GM03348 (cell line): ENCODE measurements at places on chromosomes 1 and 21.

DNA sequence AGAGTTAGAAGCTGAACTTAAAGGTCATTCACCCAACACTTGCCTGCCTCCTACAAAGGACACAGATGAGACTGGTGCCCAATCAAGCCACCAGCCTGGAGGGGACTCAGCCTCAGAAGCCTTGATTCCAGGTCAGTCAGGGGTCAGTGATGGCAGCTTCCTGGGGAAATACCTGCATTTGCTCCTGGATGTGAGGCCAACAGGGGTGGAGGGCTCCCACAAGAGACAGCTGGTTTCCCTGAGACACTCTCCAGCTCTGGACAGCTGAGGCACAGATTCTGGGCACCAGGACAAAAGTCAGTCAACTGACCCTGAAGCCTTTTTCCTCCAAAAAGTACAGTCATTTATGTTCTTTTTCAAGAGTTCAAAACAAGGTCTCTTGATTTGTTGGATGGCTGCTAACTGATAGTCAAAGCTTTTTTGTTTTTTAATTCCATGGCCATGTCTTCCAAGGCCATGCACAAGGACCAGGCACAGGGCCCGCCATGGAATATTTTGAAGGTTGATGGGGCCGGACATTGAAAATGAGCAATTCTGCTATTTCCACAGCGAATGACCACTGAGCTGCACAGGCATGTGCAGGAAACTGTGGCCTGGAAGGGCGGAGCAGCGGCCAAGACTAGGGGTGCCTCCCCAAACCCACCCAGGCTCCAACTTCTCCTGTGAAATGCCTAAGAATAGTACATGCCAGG lies 1.8 kb downstream of the C2CD2 start:
- DNase-seq = no peak

DNA sequence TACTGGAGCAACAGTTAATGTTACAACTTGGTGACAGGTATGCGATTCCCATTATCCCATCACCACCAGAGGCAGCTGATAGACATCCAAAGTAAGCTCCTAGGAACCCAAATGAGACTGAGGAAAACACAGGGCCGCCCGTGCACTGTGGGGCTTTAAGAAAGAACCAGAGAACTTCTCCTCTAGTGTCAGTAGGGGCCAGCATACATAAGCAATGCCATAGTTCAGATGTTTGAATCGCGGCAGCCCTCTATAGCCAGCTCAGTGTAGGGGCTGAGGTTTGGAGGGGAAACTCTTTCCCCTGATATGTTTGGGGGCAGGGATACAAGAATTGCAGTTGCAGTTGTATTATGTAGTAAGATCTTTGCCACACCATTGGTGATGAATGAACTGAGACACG lies 593.3 kb upstream of the NCAM2 start:
- no peak for DNase-seq

- peak; percentile 70 for DNase-seq
These were observed 1.4 kb downstream of the APP start for GRCh38 chr21:26169061-26169610.

- no peak for DNase-seq
These were observed 181.4 kb upstream of the TMEM51 start for GRCh38 chr1:14972107-14972506.

GRCh38 chr1:38045401-38046332 lies 926 bp downstream of the POU3F1 start:
- DNase-seq = no peak

DNA sequence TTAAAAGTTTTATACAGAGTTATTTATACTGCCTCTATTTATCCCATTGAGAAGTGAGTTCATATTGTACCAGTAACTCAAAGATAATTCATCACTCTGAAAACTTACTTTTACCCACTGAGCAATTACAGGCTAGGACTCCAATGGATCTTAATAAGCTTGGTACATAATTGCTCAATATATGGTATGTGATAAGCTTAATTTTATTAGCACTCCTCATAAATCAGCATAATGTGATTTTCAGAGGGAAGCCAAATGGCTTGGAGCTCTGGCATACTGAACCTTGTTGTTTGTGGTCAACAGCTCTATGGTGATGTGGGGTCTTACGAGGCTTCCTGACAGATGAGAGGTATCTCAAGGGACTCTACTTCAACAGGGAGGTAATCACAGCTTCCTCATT lies 26.3 kb downstream of the ADAM30 start:
- DNase-seq = no peak

- no peak for DNase-seq
These were observed 114.8 kb downstream of the LAMC2 start for GRCh38 chr1:183300828-183301227.

GRCh38 chr21:24737296-24737850 lies 869.9 kb downstream of the MRPL39 start:
- DNase-seq = no peak

DNA sequence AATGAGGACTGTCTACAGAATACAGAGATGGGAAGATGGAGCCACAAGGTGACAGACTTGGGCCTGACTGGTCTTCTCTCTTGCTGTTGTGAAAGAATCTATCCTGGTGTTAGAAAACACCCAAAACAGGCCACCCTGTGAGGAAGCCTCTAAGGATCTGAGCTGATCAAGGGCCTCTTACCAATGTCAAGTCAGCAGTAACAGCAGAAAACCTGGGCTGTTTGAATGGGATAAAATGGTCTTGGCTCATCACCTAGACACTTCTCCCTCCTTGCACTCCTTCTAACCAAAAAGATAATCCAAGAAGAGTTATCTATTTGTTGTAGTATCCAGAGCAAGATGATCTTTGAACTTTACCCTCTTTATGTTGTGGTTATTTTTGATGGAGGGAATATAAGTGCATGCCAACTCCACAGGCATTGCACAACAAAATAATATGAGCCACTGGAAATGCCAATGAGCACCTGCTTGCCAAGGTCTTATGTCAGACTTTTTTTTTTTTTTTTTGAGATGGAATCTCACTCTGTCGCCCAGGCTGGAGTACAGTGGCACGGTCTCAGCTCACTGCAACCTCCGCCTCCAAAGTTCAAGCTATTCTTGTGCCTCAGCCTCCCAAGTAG lies 32.8 kb upstream of the ZNF281 start:
- no peak for DNase-seq

- DNase-seq = no peak
These were observed 12.9 kb downstream of the GSTM5 start for GRCh38 chr1:109724933-109725332.

GRCh38 chr1:66383611-66384010 lies 150.3 kb upstream of the SGIP1 start:
- no peak for DNase-seq
